ENCODE measurements at places on chromosomes 7 and 10.

DNA sequence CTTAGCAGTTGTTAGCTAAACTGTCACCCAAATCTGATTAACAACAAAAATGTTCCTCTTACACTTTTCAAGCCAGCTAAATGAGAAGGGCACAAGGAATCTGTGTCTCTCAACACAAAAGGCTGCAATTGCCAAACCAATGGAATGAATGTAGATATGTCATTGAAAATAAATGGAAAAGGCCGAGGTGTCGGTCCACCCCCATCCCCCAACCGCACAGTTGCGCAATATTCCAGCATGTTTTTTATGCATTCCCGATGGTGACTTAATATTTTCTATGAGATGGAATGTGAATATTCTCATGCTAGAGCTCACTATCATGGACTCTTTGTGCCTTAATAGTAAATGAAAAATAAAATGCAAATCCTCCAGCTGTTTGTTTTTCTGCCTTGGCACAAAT is 181.6 kb upstream of the LRGUK start:
- DNase-seq = no peak

GRCh38 chr10:5305374-5305773 is 59.4 kb upstream of the UCN3 start:
- DNase-seq = no peak

GRCh38 chr7:2566890-2567678 is 8.3 kb downstream of the IQCE start:
- no peak for DNase-seq

GRCh38 chr7:20991544-20991943 is 204.9 kb upstream of the SP8 start:
- DNase-seq = no peak

- DNase-seq = no peak
Measured at GRCh38 chr10:67015225-67015624, 89.4 kb downstream of the LRRTM3 start.

- DNase-seq = no peak
Measured at GRCh38 chr7:5559576-5560240, 136.1 kb upstream of the TNRC18 start.
